ENCODE measurements at places on chromosomes 2 and 18.

DNA sequence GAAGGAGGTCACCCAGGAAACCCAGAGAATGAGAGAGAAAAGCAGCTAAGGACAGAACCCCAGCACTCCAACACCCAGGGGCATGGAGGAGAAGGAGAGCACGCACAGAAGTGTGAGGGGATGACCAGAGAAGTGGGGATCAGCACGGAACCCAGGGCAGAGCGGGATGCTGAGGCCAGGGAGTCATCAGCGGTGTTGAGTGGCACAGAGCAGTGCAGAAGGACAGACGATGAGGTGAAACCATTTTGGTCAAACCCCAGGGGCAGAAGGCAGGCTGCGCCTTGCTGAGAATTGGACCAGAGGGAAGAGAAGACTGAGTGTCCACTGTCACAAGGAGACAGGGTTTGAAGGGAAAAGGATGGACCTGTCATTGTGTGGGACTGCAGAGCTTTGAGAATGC lies 23.4 kb upstream of the ASB18 start:
- DNase-seq: no peak

GRCh38 chr18:12726331-12726730 lies 23.5 kb downstream of the PSMG2 start:
- no peak for DNase-seq

DNA sequence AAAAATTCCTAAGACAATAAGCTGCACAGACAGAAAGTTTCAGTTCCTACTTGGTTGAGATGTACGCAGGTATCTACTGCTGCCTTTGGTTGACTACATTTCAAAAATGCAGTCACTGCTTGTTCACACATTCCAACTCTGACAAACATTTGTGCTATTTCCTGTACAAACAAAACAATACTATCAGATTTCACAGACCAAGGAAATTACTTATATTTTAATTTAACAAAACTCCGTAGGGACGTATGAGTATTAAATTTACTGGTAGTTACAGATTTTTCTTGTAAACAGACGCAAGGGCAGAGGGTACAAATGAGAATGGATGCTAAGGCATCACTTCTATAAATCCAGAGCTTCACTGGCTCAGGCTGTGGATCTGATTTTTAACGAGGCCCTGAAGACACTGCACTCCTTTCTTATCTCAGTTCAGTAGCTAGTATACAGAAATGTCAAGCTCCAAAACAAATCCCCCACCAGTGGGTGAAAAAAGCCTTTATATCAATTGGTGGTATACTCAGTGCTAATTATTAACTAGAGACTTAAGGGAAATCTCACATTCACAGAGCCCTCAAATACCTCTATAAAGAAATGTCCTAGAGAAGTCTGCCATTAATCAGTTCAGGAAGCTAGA lies 31.7 kb upstream of the TTC32 start:
- no peak for DNase-seq

DNA sequence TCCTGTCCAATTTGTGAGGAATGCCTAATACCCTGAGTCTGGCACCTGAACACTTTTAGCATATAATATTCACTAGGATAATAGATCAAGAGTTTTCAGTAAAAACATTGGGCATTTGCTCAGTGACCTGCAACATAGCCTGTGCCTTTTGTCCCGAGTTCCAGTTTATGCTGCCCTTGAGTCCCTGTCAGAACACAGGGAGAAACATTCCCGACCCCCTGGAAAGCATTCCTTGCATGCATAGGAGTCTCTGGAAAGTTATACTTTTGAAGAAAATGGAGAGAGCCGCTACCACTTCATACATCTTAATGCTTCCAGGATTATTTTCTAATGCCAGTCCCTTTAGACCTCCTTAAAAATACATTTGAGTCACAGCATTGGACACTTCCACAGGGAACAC lies 107.3 kb downstream of the PLCL1 start:
- DNase-seq: no peak

DNA sequence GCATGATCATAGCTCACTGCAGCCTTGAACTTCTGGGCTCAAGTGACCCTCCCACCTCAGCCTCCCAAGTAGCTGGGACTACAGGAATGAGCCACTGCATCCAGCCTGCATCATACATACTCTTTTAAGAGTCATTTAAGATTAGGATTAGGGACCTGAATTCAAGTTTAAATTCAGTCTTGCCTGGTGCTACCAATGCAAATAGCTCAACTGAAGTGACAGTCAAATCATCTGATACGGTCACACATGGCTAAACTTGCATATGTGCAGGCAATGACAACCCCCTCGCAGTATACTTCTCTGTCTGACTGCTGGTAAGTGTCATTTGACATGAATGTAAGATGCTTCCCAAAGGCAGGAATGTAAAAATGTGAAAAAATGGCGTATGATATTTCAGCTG lies 31.8 kb upstream of the TMEM131 start:
- no peak for DNase-seq

GRCh38 chr2:135836596-135837270 lies at the start of gene LCT:
Gene LCT (minus strand): TSS chr2:135837184. CDS start chr2:135837169, 15 bp downstream.
- DNase-seq: no peak

- DNase-seq: no peak
Measured at GRCh38 chr2:30382162-30382783, 64.8 kb upstream of the LCLAT1 start.

GRCh38 chr2:111057721-111058120 lies 63.0 kb upstream of the BCL2L11 start:
- DNase-seq: no peak

GRCh38 chr2:127762846-127763245 lies 48.1 kb downstream of the WDR33 start:
- DNase-seq: no peak

DNA sequence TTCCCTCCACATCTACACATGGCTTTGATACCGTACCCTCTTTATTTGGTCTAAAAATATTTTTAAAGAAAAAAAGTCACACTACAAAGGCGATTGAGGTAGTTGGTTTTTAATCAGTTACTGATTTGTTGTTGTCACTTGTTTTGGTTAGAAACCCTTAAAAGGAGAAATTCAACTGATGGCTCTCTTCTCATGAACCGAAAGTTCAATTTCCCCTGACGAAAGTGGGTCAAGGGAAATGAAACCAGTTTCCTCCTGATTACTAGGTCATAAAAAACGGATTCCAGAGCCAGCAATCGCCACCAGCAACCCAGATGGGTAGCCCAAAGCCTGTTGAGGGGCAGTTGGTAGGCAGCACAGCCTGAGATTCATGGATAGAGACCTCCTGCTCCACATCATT lies 63.2 kb downstream of the DLGAP1 start:
- DNase-seq: no peak

DNA sequence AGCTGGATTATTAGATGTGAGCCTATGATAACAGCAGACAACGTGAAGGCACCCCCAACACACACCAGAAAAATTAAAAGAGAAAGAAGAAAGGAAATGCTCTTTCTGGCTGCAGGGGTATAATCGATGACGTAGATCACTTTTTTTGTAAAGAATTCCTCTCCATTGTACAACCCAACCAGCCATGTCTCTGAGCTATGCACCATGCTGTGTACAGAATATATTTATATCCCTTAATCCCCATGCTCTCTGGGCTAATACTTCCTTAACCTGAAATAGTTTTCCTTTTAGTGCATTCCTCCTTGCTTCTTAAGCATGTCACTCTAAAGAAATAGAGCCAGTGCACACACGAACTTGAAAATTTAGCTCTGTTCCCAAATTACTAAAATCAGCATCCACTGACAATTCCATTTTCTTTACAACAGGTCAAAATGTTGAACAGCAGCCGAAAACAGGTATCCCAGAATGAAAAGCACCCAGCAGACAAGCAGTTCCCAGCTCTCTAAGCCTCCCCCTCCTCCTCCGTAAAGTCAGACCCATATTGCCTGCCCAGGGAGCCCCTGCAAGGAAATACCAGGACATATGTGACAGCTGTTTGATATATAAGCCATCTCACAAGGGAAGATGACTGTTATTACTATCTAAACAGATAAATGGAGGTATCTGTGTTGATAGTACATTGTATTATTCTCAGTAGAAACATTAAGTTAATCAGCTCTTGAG lies 247.4 kb upstream of the RAB6C start:
- DNase-seq: no peak

- no peak for DNase-seq
Measured at GRCh38 chr2:29317801-29318485, 202.7 kb downstream of the CLIP4 start.

- no peak for DNase-seq
Measured at GRCh38 chr18:33959609-33960008, 265.1 kb downstream of the NOL4 start.

DNA sequence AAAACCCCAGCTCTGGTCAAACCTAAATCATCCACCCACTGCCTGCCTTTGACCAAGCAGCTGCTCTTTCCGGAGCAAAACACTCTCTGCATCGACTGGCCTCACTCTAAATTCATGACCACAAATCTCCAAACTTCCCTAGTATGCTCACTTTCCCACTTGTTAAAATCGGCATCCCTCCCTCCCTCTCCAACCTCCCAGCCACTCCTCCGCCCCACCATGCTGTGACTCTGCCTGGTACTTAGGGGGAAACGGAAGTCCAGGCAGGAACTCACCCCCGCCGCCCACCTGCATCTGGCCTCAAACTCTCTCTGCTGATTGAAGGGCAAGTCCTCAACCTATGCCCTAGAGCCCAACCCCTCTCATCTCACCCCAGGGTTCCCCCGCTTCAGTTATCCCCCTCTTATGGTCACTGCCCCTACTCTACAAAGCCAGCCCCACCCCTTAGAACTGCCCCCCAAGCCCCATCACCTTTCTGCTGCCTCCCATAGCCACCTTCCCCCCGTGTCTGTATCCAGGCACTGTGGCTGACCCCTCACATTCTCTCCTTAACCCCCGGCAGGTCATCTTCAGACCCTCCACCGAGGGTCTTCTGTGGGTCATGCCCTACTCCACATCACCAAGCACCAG lies 3.8 kb upstream of the ADRA2B start:
- DNase-seq: no peak

GRCh38 chr2:56040834-56041233 lies 117.3 kb upstream of the EFEMP1 start:
- no peak for DNase-seq

GRCh38 chr2:160649698-160650097 lies 156.1 kb upstream of the RBMS1 start:
- no peak for DNase-seq

GRCh38 chr2:109615637-109616144 lies 1.5 kb downstream of the SOWAHC start:
- no peak for DNase-seq

- no peak for DNase-seq
Measured at GRCh38 chr2:208062961-208063360, 37.6 kb upstream of the PLEKHM3 start.

- no peak for DNase-seq
Measured at GRCh38 chr2:71905205-71905604, 242.5 kb downstream of the CYP26B1 start.

- no peak for DNase-seq
Measured at GRCh38 chr2:42834161-42834560, 41.8 kb upstream of the HAAO start.

DNA sequence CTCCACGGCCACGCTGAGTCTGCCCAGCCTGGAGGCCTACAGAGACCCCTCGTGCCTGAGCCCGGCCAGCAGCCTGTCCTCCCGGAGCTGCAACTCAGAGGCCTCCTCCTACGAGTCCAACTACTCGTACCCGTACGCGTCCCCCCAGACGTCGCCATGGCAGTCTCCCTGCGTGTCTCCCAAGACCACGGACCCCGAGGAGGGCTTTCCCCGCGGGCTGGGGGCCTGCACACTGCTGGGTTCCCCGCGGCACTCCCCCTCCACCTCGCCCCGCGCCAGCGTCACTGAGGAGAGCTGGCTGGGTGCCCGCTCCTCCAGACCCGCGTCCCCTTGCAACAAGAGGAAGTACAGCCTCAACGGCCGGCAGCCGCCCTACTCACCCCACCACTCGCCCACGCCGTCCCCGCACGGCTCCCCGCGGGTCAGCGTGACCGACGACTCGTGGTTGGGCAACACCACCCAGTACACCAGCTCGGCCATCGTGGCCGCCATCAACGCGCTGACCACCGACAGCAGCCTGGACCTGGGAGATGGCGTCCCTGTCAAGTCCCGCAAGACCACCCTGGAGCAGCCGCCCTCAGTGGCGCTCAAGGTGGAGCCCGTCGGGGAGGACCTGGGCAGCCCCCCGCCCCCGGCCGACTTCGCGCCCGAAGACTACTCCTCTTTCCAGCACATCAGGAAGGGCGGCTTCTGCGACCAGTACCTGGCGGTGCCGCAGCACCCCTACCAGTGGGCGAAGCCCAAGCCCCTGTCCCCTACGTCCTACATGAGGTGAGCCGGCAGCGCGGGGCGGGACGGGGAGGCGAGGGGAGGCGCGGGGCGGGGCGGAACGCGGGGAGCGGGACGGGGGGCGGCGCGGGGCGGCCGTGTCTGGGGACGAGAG lies 15.2 kb downstream of the NFATC1 start:
- DNase-seq: no peak

DNA sequence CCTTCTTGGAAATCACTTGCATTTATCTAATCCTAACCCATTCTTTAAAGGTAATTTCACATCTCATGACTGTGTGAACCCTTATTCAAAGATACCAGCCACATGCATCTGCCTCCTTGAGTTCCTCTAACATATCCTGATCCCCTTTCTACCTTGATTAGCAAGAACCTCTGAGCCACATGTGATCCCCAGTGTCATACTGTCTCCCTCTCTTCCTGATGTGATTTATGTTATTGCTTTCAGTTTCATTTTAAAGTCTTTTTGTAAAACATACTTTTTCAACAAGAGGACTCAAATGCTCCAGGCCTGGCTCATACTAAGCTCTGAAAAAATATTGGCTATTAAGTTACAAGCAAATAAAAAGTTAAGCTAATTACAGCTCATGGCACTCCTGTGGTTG lies 470.1 kb downstream of the DLGAP1 start:
- DNase-seq: no peak

DNA sequence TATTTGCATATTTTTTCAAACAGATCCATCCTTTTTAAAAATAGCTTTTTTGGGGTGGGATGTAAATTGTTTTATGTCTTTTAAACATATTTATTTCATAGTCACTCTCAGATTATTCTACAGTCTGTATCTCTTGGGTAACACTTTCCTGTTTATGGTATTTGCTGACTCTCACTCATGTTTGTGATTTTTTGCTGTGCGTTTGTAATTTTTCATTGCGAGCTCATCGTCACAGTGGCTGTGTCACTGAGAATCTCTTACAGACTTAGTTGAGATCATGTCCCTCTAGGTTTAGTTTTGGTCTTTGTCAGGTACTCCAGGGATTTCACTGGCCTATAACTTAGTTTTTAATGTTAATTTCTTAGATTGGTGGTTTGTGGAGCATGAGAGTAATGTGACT lies 73.5 kb upstream of the HS6ST1 start:
- no peak for DNase-seq

GRCh38 chr18:13587001-13587400 lies 139.4 kb downstream of the FAM210A start:
- DNase-seq: no peak

GRCh38 chr2:224983712-224984554 lies 58.3 kb downstream of the DOCK10 start:
- no peak for DNase-seq

DNA sequence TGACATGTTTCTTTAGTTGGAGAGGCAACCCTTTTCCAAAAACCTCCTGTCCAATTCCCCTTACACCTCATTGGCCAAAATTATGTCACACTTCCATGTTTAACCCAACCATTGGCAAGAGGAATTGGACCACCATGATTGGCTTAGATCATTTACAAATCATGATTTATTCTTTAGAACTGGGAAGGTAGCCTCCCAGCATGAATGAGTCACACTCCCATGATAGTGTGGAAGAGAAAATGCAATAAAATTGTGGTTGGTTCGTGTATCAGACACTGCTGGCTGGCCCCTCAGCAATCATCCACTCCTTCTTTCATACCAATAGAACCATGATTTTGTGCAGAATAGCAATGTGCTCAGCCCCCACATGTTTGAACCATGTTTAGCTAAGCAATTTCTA lies 156.6 kb upstream of the ACVR2A start:
- no peak for DNase-seq

- DNase-seq: no peak
Measured at GRCh38 chr2:56262241-56262640, 78.5 kb downstream of the CCDC85A start.

Measured in mucosa of gallbladder (tissue), 1 donor.